ENCODE measurements at places on chromosomes 12 and 14.

DNA sequence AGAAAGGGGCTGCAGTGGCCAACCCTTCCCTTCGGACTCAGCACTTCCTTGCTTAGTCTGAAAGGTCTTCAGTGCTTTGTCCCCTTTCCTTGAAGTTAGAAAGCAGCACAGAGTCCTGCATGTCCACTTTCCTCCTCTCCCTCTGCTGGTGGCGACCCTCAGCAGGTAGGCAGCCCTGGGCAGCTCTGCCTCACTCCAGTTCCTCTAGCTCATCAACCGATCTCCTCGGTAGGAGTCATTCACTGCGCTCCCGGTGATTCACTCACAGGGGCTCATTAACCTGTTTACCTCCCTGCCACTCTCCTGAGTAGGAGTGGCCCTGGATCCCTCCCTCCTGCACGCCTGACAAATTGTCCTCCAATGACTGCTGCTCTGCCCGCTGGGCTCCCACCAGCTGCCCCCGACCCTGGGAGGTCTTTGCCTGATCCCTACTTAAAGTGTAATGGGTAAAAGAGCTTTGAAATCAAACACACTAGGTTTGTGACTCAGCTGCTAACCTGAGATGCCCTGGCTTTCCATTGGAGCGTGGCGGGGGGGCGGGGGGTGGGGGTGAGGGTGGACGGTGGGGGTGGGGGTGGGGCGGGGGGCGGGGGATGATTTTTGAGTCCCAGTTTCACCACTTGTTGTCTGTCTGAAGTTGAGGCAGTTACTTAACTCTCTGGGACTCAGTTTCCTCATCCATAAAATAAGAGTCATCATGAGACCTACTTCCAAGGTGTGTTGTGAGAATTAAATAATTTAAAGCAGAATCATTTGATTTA is 4.2 kb downstream of the SCNN1A start:
- DNase-seq, result no peak

- no peak for DNase-seq
Measured at GRCh38 chr14:35346738-35347322, 54.6 kb downstream of the PSMA6 start.

- DNase-seq, result no peak
Measured at GRCh38 chr14:95758331-95758730, 44.4 kb upstream of the TCL1A start.

GRCh38 chr14:33451211-33451610 is 499.7 kb downstream of the EGLN3 start:
- no peak for DNase-seq

DNA sequence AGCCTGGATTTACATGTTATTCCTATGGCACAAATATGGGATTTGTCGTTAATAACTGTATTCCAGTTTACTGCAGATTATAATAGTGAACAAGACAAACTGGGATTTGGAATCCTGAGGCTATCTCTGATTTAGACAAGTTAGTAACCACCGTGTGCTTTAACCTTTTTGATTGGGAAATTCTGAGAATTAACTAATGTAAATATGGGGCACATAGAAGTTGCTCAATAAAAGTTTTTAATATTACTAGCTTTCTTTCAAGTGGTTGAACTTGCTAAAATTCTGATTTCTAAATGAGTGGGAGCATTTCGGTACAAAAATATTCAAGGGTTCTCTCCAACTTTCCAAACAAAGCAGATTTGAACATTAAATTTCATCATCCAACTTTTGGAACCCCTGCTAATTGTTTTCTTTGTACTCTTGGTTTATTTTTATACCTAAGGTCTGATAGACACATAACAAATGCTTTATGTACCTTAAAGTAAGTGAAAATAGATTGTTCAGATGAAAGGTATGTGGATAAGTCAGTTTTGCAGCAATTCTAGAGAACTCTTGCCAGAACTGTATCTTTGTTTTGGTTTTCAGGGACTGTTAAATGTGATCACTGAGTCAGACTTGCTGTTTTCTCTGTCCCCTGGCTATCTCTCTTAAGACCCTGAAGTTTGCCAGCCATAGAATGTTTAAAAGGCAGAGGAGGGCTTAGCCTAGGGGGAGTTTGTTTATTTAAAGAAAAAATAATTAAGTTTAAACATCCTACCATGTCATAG is 57.5 kb downstream of the FRS2 start:
- no peak for DNase-seq

GRCh38 chr12:81541121-81541520 is 218.0 kb downstream of the PPFIA2 start:
- DNase-seq, result no peak

- no peak for DNase-seq
Measured at GRCh38 chr12:113088971-113089756, 32.6 kb downstream of the DTX1 start.

DNA sequence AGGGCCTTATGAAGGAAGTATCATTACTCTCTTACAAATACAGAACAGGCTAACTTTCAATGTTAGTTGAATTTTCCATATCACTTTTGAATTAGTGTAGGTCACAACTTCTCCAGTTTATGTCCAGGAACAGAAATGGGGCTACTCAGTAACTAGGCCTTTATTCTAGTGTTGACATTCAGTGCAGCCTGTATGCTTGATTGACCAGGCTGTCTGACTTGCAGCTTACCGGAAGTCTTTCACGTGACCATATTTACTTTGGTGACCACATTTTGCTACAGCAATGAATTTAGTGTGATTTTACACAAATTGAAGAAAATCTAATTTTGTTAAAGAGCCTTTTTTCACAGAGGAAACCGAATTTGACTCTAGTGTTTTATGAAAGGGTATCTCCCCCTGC is 12.4 kb downstream of the MTERF2 start:
- no peak for DNase-seq

DNA sequence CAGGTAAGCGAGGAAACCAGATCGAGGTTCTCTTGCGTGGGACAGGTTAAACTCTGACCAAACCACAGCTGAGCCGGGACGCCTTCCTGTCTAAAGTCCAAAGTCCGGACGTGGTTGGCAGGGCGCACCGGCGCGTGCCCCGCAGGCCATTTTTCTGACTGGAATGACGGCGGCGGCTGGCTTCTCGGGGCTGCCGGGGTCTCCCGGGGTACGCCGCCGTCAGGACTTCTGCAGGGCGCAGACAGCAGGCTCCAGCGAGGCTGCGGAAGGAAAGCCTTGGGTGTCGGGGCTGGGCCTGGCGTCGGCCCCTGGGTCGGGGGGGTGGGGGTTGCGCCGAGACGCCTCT is 32.8 kb downstream of the MIA2 start:
- peak; percentile 77 for DNase-seq

DNA sequence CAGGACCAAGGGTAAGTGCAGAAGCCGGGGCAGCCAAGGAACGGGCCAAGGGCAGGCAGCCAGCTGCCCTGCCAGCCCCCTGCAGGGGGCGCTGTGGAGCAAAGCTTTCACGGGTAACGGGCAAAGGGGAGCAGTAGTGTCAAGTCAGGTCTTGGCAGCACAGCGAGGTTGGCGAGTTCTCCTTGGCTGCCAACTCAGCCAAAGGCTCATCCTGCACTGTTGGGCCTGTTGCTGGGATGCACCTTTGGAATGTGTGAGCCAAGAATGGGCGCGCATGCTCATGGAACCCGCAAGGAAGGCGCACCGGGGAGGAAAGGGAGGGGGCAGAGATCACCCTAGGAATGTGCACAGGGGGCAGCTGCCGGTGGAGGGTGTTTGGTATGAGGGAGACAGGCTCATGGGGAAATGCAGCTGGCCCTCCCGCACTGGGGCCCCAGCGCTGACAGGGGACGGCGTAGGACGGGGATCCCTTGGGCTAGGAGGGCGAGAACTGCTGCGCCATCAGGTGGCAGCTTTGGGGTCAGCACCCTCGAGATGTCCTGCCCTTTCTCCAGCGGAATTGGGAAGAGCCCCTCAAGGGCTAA is 138.0 kb downstream of the ASCL4 start:
- DNase-seq, result peak; percentile 56
